Stimulated activated CD8-positive, alpha-beta memory T cell treated with anti-CD3 and anti-CD28 coated beads, Interleukin-7, amount 100 ng/mL, for 4 hours (primary cell): ENCODE measurements at places on chromosomes 7 and 10.

DNA sequence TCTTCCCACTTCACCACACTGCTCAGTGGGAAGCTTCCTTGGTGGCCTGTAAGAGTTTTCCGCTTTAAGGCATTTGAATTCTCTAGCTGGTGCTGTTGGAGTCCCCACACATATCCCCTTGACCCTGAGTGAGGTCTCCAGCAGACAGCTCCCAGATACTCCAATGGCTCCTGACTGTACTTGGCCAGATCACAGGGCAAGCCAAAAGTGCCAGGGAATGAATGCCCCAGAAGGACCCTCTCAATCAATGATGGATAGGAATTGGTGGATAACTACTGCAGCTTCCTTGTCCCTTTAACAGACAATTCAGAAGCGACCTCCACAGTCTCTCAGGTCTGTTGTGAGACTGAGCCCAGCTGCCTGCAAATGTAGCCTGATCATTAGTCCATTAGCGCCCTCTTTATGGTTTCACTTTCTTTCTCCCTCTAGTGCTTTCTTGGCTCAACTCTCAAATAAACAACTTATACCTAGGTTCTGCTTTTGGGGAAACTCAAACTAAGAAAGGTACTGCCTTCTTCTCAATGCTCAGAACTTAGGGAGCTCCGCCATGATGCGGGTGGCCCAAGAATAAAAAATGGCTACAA is 283.0 kb downstream of the TCF7L2 start:
- no peak for DNase-seq

GRCh38 chr7:143104759-143105158 is 27.1 kb upstream of the PIP start:
- DNase-seq = no peak

- DNase-seq = no peak
Measured at GRCh38 chr10:36597756-36598320, 527.6 kb upstream of the ANKRD30A start.

- DNase-seq = no peak
Measured at GRCh38 chr10:49632406-49633317, 18.8 kb downstream of the CHAT start.
